ENCODE measurements at places on chromosomes 6 and 20.

DNA sequence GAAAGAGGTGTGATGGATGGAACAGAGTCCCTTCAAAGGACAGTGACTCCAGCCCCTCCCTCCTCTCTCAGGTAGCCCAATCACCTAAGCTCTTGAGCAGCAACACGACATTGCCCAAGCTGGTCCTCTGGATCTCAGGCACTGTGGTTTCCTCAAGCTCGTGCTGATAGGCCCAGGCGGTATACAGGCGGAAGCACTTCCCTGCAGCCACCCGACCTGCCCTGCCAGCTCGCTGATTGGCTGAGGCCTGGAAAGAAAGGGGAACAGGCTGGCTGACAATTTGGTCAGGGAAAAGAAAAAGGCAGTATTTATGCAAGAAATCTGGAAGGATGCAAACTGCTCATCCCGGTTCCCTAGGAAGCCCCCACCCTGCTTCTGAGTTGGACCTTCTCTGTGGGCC is 9.6 kb downstream of the C6orf136 start:
- DNase-seq = peak; percentile 12

DNA sequence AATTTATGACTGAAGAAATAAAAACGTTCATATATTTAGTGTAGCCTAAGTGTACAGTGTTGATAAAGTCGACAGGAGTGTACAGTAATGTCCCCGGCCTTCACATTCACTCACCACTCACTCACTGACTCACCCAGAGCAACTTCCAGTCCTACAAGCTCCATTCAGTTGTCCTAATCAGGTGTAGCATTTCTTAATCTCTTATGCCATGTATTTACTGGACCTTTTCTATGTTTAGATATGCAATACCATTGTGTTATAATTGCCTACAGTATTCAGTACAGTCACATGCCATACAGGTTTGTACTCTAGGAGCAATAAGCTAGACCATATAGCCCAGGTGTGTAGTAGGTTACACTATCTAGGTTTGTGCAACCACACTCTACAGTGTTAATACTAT is 610.2 kb upstream of the NOX3 start:
- no peak for DNase-seq

GRCh38 chr6:126919947-126920346 is 198.5 kb upstream of the RSPO3 start:
- DNase-seq = no peak

- no peak for DNase-seq
Measured at GRCh38 chr6:79143320-79143898, 65.4 kb upstream of the PHIP start.
